ENCODE measurements at places on chromosomes 7 and 10.

DNA sequence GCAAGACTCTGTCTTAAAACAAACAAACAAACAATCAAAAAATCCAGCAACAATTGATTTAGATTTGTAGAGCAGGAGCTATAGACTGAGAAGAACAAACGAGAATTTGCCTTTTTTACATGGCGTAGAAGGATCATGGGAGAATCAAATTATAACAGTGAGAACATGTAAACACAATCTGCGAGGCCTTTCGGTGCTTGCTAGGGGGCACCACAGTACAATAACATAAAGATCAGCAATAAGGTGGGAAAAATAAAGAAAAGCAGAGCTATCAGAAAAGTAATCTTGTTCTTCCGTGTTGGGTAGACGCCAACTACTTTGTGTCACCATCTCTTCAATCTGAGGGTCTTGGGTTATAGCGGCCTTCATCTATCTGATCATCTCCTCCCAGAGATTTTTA is 82.2 kb downstream of the NOD1 start:
- no peak for DNase-seq

- no peak for DNase-seq
Measured at GRCh38 chr10:7474388-7474787, 63.6 kb upstream of the SFMBT2 start.

- DNase-seq: no peak
Measured at GRCh38 chr10:77433546-77433945, 204.1 kb downstream of the KCNMA1 start.

GRCh38 chr10:62655337-62655994 is 149.1 kb upstream of the ADO start:
- no peak for DNase-seq

Data from activated CD4-positive, alpha-beta T cell treated with anti-CD3 and anti-CD28 coated beads, Interleukin-2, amount 50 U/mL, for 48 hours (primary cell).